Upper lobe of right lung (tissue), 1 donor: ENCODE measurements at places on chromosomes 2 and 18. TPM values are rescaled to one million over a fixed set of nuclear protein-coding genes. Genes with fewer than 3 reads are reported as not detected.

Gene FBXO36
- 1.8 TPM for total RNA-seq

Gene KIF5C
- 0.49 TPM for total RNA-seq

Gene IL1RL2
- 0.58 TPM for total RNA-seq

Gene SLC4A3
- 2.9 TPM for total RNA-seq

Gene ERICH2
- 5.6 TPM for total RNA-seq

- peaks cover 18% of the 10 kb centered on the region for H3K4me1 ChIP-seq
- peak overlapping the region; percentile 33 for H3K27ac ChIP-seq
- no peaks in the 10 kb centered on the region for H3K36me3 ChIP-seq
- no peaks in the 10 kb centered on the region for H3K27me3 ChIP-seq
- DNase-seq, result peak; percentile 79
Observed at GRCh38 chr2:20525041-20526035, 78.5 kb downstream of the RHOB start.

DNA sequence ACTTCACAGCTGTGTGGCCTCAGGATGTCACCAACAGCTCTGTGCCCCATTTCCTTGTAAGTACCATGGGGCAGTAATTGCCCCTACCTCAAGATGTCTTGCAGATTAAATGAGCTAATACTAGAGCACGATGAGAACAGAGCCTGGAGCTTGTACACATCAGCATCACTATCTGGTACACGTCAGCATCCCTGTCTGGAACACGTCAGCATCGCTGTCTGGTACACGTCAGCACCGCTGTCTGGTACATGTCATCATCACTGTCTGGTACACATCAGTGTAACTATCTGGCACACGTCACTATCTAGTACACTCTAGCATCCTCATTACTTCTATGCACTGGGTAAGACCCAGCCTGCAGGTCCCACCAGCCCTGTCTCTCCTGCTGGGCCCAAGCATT, 37.2 kb downstream of the AQP12A start:
- H3K27ac ChIP-seq, result no peak overlapping the region
- H3K36me3 ChIP-seq, result no peaks in the 10 kb centered on the region
- H3K4me3 ChIP-seq, result no peak overlapping the region
- peaks cover 9% of the 10 kb centered on the region for H3K4me1 ChIP-seq

- H3K4me1 ChIP-seq, result peaks cover 3% of the 10 kb centered on the region
- H3K27me3 ChIP-seq, result peaks cover 38% of the 10 kb centered on the region
- DNase-seq, result no peak
- no peak overlapping the region for H3K4me3 ChIP-seq
- H3K36me3 ChIP-seq, result no peaks in the 10 kb centered on the region
Observed at GRCh38 chr2:230830428-230830827, 34.3 kb upstream of the ITM2C start.

DNA sequence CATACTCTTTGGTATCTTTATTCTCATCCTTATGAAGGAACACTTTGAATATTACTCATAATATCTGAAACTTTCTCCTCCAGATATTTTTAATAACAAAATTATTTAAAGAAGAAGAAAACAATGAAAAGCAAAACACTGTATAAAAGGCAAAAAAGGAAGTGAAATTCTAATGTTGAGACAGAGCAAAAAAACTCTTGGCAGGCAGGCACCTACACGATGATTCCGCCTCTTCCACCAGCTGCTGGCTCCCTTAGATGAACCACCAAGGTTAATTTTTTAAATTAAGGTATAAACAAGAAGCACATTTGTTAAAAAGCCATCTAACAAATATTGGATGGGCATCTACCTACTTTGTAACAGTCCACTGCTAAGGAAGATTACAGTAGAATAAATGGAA, 434.7 kb downstream of the EPHA4 start:
- no peaks in the 10 kb centered on the region for H3K27me3 ChIP-seq
- no peaks in the 10 kb centered on the region for H3K4me1 ChIP-seq
- no peak for DNase-seq
- no peak overlapping the region for H3K4me3 ChIP-seq

DNA sequence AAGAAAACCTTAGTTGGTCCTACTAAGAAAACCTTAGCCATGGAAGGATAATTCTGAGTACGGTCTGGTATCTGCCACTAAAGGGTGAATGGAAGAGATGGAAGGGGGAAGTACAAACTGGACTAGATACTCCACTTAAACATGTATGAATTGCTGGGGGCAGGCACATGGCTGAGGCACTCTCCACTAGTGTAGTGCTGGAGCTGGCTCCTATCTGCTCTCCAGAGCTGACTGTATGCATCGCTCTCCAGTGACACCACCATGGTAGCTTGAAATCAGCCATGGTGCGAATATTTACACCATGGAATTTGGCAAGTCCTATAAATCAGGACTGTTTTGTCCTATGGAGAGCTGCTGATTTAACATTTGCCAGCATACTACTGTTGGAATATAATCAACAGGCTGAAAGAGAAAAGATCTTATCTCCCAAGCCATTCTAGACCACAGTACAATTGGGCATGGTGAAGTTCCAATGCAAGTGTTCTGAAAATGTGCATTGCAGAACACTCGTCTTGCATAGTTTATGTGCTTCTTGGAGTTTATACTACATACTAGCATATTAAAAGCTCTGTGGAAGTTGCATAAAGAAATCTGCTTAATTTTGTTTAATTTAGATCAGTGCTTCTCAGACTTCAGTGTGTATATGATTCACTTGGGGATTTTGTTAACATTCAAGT, 277.4 kb downstream of the TDRD15 start:
- DNase-seq, result no peak
- no peak overlapping the region for H3K27ac ChIP-seq
- H3K4me1 ChIP-seq, result no peaks in the 10 kb centered on the region
- no peaks in the 10 kb centered on the region for H3K36me3 ChIP-seq
- H3K27me3 ChIP-seq, result no peaks in the 10 kb centered on the region

DNA sequence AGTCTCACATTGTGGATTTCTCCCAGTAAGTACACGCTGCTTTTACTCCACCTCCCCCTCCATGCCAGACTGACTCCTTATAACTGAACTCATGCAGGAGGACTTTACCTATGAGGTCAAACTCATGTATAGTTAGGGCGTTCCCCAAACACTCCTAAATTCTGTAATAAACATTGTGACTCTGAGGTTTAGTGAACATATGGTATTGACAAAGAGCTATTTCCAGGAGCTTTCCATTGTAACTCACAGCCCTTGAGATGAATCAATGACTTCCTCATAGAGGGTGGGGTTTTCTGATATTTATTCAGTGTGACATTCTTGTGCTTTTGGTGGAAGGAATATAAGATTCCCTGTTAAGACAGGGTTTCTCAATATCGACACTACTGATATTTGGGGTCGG, 337.4 kb upstream of the SLC14A2 start:
- H3K4me3 ChIP-seq, result no peak overlapping the region
- H3K27ac ChIP-seq, result no peak overlapping the region
- H3K36me3 ChIP-seq, result no peaks in the 10 kb centered on the region
- no peaks in the 10 kb centered on the region for H3K27me3 ChIP-seq
- no peaks in the 10 kb centered on the region for H3K4me1 ChIP-seq

DNA sequence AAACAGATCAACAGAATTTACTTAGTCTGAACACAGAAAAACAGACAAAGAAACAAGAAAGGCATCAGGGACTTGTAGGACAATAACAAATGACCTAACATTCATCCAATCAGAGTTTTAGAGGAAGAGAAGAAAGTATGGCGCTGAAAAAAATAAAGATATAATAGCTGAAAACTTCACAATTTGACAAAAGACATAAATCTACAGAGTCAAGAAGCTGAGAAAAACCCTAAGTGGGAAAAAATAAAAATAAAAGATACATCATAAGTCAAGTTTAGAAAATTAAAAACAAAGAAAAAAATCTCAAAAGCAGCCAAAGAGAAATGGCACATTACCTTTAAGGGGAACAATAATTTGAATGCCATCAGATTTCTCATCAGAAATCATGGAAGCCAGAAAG, 7.7 kb downstream of the LDAH start:
- no peaks in the 10 kb centered on the region for H3K4me1 ChIP-seq
- no peaks in the 10 kb centered on the region for H3K36me3 ChIP-seq

- no peak for DNase-seq
- no peak overlapping the region for H3K4me3 ChIP-seq
- no peak overlapping the region for H3K27ac ChIP-seq
- no peaks in the 10 kb centered on the region for H3K36me3 ChIP-seq
- no peaks in the 10 kb centered on the region for H3K27me3 ChIP-seq
- H3K4me1 ChIP-seq, result no peaks in the 10 kb centered on the region
Observed at GRCh38 chr2:167729911-167730310, 517.5 kb downstream of the STK39 start.
